ACHN (cell line): ENCODE measurements at places on chromosomes 2 and 18.

GRCh38 chr2:113164930-113165585 is 8.7 kb upstream of the PSD4 start:
- no peak for DNase-seq

DNA sequence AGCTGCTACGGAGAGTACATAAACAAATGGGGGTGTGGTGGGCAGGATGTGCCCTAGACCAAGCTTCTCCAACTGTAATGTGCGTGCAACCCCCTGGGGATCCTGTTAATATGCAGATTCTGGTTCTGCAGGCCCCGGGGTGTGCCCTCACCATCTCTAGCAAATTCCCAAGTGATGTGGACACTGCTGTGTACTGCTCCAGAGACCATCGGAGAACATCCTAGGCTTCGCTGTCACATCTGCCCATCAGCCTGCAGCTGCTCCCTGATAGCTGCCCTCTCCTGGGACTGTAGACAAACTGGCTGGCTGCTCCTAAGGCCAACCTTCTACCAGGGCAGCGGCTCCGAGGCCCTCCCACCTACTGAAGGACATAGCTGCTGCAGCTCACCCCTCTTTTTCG is 3.2 kb downstream of the HS1BP3 start:
- no peak for DNase-seq

DNA sequence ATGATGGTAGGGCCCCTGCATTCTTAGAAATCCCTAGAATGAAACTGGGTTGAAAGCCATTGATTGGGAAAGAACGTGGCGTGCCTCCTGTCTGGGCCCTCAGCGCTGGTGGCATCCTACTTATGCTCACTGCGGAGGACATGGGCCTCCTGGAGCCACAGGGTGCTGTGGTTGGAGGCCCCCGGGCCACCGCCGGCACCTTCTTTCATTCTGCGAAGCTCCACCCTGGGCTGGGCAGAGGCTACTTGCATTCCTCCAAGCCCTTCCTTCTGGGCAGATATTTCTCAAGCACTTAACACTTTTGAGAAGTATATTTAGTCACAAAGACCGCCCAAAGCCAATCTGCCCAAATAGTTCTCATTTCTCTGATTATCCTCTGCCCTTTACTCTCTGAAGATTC is 311.9 kb downstream of the MYCN start:
- no peak for DNase-seq

GRCh38 chr2:19738707-19739106 is 163.1 kb downstream of the TTC32 start:
- DNase-seq: no peak

DNA sequence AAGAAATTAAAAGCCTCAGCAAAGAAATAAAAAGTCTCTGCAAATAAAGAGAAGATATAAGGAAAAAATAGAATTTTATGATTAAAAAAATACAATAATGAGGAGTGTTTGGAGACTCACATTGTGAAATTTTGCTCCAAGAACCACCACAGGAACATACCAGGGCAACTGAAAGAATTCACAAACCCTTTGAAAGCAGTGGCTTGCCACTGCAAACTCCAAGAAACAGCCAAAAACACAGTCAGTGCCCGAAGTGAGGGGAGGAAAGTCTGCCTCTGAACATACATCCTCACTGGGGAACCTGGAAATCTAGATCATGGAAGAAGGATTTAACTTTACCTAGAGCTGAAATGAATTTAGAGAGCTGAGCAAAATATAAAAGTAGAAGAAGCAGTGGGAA is 33.1 kb downstream of the EVA1A start:
- DNase-seq: no peak

- no peak for DNase-seq
These were observed 210.7 kb downstream of the KLHL29 start for GRCh38 chr2:23595601-23596251.

- DNase-seq: no peak
These were observed 346.9 kb downstream of the DYSF start for GRCh38 chr2:71800106-71800809.

GRCh38 chr18:50281972-50282520 is 723 bp upstream of the MBD1 start:
- no peak for DNase-seq
